ENCODE measurements at places on chromosomes 1 and 21.

GRCh38 chr1:97200595-97200994 lies 479.0 kb downstream of the PTBP2 start:
- DNase-seq, result no peak

- DNase-seq, result no peak
Observed at GRCh38 chr1:159207774-159208173, 3.1 kb downstream of the ACKR1 start.

- no peak for DNase-seq
Observed at GRCh38 chr1:59225594-59226316, 71.1 kb upstream of the FGGY start.

DNA sequence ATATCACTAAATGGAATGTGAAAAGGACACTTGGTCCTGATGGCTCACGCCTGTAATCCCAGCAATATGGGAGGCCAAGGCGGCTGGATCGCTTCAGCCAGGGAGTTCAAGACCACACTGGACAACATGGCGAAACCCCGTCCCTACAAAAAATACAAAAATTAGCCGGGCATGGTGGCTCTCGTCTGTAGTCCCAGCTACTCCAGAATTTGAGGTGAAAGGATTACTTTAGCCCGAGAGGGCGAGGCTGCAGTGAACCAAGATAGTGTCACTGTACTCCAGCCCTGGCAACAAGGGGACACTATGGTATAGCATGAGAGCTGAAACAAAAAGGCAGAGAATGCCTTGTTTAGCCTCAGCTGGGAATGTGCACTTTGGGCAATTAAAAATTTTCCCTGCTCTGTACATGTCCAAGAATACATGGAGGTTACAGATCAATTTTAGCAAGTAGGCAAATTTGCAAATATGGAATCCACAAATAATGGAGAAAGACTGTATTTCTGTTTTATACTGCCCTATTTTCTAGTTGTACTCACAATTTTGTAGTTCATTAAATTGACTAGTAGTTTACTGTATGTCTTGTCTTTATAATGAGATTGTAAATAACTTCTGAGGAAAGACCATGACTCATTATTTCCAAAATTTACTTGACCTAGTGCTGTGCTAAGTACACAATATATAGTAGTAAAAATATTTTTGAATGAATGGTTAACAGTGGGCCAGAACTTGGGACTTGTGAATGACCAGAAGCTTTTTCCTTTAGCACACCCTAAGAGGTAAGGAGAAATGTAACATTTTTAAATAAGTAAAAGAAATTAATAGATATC lies 2.0 kb upstream of the ANGEL2 start:
- no peak for DNase-seq

- peak; percentile 39 for DNase-seq
Observed at GRCh38 chr1:224534731-224535130, 81.4 kb upstream of the CNIH3 start.

DNA sequence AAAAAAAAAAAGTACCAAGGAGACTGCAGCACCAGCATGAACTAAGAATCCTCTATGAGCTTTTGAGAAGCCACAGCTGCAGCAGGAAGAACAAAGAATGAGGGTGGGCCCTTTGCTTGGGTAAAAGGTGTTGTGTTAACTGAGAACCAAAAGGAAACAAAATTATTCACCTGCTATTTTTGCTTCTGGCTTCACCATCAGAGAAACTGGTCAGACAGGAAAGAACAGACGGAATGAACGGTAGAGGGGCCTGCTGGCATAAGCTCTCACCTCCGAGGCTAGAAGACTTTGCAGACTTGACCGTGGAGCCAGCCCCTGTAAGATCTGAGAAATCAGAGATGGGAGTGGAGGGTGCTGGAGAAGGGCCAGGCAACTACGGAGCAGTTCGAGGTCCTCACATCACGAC lies 27.6 kb downstream of the IL10RB start:
- no peak for DNase-seq

Data from NCI-H1436 (cell line).